NCI-H774 (cell line): ENCODE measurements at places on chromosomes 4 and X.
A peak's percentile ranks its signal among the peaks of the same experiment; 100 is the strongest.

- DNase-seq = no peak
Observed at GRCh38 chr4:34733185-34733941, 1511.0 kb downstream of the ARAP2 start.

DNA sequence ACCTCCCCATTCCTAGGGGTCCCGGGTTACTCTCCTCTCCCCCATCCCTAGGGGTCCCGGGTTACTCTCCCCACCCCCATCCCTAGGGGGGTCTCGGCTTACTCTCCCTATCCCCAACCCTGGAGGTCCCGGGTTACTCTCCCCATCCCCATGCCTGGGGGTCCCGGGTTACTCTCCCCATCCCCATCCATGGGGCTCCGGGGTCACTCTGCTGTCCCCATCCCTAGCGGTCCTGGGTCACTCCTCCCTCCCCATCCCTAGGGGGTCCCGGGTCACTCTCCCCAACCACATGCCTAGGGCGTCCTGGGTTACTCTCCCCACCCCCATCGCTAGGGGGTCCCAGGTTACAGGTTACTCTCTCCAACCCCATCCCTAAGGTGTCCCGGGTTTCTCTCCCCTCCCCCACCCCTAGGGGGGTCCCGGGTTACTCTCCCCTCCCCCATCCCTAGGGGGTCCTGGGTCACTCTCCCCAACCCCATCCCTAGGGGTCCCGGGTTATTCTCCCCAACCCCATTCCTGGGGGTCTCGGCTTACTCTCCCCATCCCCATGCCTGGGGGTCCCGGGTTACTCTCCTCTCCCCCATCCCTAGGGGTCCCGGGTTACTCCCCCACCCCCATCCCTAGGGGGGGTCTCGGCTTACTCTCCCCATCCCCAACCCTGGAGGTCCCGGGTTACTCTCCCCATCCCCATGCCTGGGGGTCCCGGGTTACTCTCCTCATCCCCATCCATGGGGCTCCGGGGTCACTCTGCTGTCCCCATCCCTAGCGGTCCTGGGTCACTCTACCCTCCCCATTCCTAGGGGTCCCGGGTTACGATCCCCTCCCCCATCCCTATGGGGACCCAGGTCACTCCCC lies 821 bp downstream of the ASMTL start:
- DNase-seq = no peak

DNA sequence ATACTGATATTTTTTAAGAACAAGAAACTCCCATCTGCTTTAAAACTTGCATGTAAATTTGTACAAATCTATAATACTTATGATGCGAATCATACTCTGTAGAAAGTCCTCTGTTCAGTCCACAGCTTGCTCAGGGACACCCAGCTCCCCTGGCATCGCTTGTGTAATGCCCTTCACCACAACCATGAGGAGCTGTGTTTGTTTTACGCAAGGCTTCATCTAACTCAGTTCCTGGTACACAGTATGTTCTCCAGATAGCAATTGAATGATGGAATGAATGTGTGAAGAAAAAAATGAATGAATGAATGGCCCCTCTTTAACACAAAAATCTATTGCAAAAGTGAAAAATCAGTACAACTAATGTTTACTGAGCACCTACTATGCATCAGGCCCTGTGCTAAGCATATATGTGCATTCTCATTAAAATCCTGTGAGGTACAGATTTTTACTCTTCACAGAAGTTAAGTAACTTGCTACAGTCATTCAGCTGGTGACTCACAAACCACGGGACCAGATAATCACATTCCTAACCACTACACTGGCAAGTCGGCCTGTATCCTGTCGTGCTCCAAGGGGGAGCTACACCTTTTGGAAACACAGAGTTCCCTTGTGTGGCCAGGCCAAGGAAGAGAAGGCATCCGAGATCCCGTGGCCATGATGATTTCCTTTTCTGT lies 58.7 kb upstream of the KDR start:
- DNase-seq = no peak

DNA sequence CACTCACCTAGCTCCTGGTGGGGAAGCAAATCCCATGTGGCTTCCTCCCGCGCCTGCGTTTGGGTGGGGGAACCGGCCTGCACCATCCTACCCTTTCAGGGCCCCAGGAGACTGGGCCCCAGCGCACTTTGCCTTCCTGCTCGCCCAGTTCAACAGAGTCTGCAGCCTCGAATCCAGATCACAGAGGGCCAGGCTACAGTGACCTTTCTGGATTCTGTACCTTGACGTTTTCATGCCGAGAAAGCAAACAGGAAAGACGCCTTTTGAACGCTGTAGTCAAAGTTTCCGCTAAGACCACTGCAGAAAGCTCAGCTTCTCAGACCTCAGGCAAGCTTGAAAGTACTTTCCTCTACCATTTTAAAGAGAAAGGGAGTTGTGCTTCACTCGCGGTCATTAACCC lies 7.4 kb upstream of the BEND2 start:
- no peak for DNase-seq

- no peak for DNase-seq
Observed at GRCh38 chr4:162131256-162131655, 32.5 kb downstream of the FSTL5 start.

GRCh38 chr4:17065821-17066220 lies 167.4 kb upstream of the LDB2 start:
- DNase-seq = no peak

DNA sequence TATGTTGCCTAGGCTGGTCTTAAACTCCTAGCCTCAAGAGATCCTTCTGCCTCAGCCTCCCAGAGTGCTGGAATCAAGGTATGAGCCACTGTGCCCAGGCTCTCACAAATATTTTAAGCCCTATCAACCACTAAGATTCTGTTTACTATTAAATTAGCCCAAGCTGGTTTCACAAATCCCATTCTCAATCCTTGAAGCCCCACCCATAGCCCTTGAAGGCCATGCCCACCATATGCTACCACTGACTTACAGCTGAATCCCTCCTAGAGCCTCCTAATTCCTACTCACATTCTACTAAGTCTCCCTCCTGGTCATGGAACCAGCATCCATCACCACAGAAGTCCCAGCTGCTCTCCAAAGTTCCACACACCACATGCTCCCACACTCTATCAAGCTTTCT lies 9.7 kb downstream of the GRIPAP1 start:
- no peak for DNase-seq

DNA sequence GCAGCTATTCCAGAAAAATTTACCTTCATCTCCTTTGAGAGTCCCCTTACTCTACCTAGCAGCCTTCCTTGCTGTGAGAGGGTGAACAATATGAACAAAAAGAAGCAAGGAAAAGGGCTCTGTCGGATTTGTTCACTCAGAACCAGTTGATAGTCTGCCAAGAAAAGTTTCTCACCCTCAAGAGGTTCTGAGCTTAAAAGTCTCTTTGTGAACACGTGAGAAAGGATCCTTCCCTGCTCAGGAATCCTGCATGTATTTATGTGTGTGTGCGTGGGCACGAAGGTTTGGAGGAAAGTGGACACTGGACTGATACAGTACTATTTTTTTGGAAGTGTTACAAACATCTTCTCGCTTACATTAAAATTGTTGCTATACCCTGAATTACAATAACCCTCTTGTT lies 178.6 kb upstream of the JADE1 start:
- DNase-seq = no peak

GRCh38 chr4:6724421-6725111 lies 8.6 kb downstream of the BLOC1S4 start:
- DNase-seq = no peak

GRCh38 chrX:119602701-119603255 lies 3.4 kb downstream of the NKRF start:
- no peak for DNase-seq

DNA sequence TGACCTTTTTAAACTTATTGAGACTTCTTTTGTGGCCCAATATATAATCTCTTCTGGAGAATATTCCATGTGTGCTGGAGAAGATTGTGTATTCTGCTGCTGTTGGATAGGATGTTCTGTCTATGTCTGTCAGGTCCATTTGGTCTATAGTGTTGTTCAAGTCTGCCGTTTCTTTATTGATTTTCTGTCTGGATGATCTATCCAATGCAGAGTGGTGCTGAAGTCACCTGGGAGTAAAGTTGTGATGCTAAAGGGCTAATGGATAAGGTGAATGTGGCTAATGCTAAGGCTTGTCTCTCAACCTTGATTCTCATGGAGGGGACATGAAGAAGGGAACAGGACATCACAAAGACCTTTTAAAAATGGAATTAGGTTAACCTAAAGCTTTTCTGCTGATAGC lies 72.0 kb upstream of the AP1S2 start:
- no peak for DNase-seq

GRCh38 chr4:7532043-7532442 lies 97.3 kb upstream of the PSAPL1 start:
- no peak for DNase-seq

GRCh38 chrX:254630-255215 lies 26.5 kb upstream of the PLCXD1 start:
- no peak for DNase-seq

GRCh38 chrX:40152173-40152711 lies 54.5 kb upstream of the BCOR start:
- no peak for DNase-seq

DNA sequence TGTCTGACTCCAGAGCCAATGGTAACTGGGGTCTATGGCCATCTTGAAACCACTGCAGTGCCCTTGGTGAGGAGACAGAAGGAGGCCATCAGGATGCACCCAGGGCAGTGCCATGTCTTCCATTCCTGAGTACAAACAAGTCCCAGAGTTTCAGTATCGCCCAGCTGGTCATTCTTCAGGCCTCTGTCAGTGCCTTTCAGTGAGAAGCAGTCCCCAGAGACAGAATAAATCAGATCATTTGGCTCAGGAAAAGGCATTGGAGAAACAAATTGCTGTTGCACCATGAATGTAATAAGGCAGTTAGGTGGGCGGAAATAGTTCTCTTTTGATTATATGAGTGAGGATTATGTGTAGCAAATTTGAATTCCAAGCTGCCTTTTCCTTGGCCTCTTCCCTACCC lies 21.3 kb downstream of the ADGRG4 start:
- no peak for DNase-seq

GRCh38 chrX:34956916-34957315 lies 14.3 kb downstream of the FAM47B start:
- DNase-seq = no peak

GRCh38 chrX:53438174-53438831 lies 4.1 kb upstream of the HSD17B10 start:
- no peak for DNase-seq

GRCh38 chrX:104284507-104284906 lies 29.8 kb upstream of the ESX1 start:
- no peak for DNase-seq

- no peak for DNase-seq
Observed at GRCh38 chr4:184613405-184613804, 35.8 kb downstream of the CASP3 start.

DNA sequence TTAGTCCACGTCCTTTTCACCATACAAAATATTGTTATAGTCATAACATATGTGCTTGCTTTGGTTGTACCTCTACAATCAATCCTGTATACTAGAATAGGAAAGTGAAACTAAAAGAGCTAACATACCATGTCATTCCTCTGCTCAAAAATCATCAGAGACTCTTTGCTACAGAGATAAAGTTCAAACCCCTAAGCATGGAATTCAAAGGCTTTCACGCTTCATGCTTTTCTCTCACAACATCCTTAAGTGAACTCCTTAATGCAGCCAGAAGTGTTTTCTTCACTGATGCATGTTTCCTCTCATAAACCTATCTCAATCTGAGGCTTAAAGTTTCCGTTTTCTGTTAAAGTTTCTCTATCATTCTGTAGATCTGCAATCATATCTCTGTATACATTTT lies 744.6 kb upstream of the IGFBP7 start:
- DNase-seq = no peak

DNA sequence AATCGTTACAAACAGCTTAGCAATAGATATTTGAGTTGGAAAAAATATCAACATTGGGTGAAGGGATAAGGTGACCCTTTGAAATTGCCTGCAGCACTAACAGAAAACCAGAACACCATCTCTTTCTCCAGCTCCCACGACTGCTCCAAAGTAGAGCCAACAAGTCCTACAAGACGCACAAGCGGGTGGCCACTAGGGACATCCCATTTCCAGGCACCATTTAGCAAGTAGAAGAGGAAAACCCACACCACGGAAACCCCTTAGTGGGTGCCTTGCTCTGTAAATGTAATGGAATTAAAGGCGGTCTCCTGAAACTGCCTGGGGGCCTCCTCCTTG lies 1.9 kb downstream of the ARHGAP6 start:
- no peak for DNase-seq

GRCh38 chr4:76963131-76963750 lies 13.7 kb downstream of the SEPTIN11 start:
- DNase-seq = no peak

GRCh38 chr4:139972305-139972704 lies 181.7 kb downstream of the MAML3 start:
- DNase-seq = no peak

GRCh38 chr4:38856046-38856445 lies 571 bp downstream of the TLR6 start:
- DNase-seq = peak; percentile 44

DNA sequence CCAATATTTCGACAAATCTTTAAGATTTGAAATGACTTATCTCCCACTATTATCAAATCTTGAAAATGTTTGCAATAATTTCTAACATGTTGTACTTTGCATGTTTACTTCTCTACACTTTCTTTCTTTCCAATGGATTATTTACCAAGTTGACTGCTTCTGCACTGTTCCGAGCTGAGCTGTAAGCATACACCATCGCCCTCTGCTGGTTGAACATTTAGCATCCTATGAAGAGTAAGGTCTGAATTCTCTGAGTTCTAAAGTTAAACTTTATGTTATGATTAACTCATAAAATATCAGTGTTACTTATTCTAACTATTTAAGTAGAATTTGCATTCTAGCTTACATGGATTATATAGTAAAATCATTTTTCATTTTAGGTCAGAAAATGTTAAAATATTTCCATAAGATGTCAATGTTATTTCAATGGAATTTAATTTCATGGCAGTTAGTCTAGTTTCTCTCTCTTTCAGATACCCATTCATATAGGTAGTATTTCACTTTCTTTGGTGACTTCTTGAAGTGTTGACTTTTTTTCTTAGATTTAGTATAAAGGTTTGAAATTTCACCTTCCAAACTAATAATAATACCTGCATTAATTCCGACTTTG lies 137.4 kb downstream of the DKK2 start:
- DNase-seq = peak; percentile 6

DNA sequence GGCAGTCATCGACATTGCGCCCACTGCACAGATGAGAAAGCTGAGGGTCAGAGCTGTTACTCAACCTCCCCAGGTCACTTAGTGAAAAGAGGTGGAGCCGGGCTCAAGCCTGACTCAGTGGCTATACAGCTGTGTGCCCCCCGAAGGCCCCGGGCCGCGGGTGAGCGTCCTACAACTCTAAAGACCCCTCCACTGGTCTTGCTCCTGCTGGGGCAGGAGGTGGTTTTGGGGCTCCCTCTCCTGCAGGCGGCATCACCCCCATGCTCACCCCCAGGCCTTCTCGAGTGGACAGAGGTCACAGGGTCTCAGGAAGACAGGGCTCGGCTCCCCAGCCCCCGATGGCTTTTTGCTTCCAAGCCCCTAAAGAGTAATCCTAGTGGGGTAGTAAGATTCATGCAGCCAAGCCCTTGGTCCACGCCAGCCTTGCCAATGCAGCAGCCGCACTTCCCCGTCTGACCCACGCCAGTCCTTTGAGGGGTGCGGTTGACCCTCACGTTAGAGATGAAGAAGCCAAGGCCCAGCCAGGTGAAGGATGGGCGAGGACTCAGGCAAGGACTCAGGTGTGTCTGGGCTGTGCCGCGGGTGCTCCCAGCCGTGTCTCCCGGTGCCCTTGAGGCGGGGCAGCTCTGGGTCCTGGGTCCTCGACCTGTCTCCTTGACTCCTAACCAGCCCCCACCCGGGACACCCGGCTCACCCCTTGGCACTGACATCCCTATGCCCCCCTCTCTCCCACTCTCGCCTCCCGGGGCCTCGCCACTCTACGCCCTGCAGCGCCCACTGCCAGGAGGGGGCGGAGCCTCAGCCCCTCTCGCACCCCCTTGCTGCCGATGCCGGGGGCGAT lies 200.4 kb downstream of the AFAP1 start:
- no peak for DNase-seq
